Activated T-cell treated with anti-CD3 and anti-CD28 coated beads, Interleukin-2, amount 50 U/mL, for 4 hours (primary cell): ENCODE measurements at places on chromosomes 13 and 19. TPM values are rescaled to one million over a fixed set of nuclear protein-coding genes. Genes with fewer than 3 reads are reported as not detected.

The NLRP4 gene
- not detected for total RNA-seq

The SHISA7 gene
- total RNA-seq = not detected

The CEACAM7 gene
- total RNA-seq = 0.25 TPM

The MYH14 gene
- total RNA-seq = 0.63 TPM

The DPF1 gene
- total RNA-seq = 0.45 TPM

The PNPLA6 gene
- 106 TPM for total RNA-seq

The WTIP gene
- total RNA-seq = 0.38 TPM

The PGLYRP2 gene
- not detected for total RNA-seq

The RDH8 gene
- not detected for total RNA-seq

The LAMP1 gene
- 88.4 TPM for total RNA-seq

The TTC9B gene
- not detected for total RNA-seq

The CCDC169 gene
- total RNA-seq = not detected

The MRPL54 gene
- total RNA-seq = 125 TPM

The SPRED3 gene
- total RNA-seq = 0.57 TPM

The SYDE1 gene
- total RNA-seq = 0.76 TPM

The KCNRG gene
- 0.18 TPM for total RNA-seq

The ZSCAN22 gene
- 3.6 TPM for total RNA-seq

The CYP2A7 gene
- not detected for total RNA-seq
